ENCODE measurements at places on chromosomes 3 and 15.
A peak's percentile ranks its signal among the peaks of the same experiment; 100 is the strongest.

GRCh38 chr15:36667296-36667695 lies 87.9 kb downstream of the CDIN1 start:
- no peak for DNase-seq

GRCh38 chr15:65192016-65192415 lies 6.9 kb upstream of the CLPX start:
- peak; percentile 19 for DNase-seq

DNA sequence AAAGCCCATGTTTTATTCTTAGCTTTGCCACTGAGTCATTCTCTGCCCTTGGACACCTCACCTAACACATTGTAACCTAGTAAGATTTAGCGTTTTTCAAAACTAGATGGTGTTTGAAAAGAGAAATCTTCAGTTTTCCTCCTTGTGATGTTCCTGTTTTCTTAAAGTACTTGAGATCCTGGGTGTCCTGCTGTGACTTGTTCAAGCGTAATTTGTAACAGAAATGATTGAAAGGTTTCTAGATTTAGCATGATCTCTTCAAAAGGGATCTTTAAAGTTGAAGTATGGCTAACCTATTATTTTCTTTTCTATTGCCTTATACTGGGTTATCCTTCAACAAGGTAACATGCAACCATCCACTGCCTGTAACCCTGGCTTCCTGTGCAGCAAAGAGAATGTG lies 32.6 kb upstream of the SPATA16 start:
- DNase-seq = no peak

GRCh38 chr15:60004846-60005351 lies 788 bp downstream of the FOXB1 start:
- DNase-seq = peak; percentile 24

DNA sequence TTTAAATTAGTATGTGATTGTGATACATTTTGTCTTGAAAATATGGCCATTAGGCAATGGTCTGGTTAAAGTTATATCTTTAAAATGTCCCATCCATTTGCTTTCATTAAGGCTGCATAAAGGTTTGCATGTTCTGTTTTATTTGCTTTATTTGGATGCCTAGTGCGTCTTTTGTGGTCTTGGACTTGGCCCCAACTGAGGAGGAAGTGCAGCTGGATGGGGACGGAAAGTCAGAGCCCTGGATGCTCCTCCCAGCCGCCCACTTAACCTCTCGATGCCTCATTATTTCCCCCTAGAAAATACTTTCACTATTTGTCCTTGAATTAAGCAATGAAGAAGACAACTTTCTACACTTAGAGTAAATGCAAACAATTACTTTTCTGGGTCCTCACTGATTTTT lies 898.2 kb downstream of the MCTP2 start:
- DNase-seq = no peak

DNA sequence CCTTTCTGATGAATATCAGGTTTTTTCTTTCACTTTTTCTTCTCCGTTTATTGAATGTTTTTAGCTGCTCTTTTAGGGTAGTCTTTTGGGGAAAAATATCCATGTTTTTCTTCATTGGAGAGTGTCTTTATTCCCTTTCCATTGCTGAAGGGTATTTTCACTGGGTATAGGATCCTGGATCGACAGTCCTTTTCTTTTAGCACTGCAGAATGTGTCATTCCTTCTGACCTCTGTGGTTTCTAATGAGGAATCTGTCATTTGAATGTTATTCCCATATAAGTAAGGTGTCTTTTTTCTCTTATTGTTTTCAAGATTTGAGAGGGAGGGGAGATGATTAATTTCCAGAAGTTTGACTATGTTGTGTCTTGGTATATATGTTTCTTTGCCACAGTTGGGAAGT lies 96.8 kb downstream of the BBX start:
- no peak for DNase-seq

DNA sequence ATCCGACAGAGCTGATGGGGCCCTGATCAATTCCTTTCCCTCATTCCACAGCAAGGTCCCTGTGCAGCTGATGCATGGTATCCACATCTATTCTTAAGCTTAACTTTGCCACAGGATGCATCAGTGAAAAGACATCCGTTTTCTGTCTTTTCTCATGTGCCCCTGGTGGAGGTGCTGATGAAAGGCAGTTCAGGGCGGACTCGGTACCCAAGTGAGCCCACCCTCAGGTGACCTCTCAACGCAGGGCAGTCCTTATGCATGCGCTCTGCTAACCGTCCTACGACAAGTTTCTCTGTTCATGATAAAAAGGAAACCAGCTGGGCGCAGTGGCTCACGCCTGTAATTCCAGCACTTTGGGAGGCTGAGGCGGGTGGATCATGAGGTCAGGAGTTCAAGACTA lies 251.4 kb downstream of the ADAMTS17 start:
- no peak for DNase-seq

GRCh38 chr15:48577469-48577868 lies 68.0 kb downstream of the FBN1 start:
- no peak for DNase-seq

DNA sequence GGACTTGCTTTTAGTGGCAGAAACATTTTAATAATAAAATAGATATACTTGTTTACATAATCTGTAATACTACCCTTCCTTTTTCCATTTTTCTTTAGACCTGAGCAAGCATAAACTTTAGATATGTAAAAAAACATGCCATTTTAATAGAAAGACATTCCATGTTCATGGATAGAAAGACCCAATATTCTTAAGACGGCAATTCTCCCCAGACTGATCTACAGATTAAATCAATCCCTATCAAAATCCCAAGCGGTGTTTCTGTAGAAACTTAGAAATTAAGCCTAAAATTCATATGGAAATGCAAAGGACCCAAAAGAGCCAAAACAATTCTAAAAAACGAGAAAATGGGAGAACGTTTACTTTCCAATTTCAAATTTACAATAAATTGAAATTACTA lies 11.6 kb downstream of the MRPS25 start:
- no peak for DNase-seq

GRCh38 chr15:44735482-44736180 lies 697 bp upstream of the TRIM69 start:
- DNase-seq = no peak

- DNase-seq = no peak
Measured at GRCh38 chr3:164779816-164780215, 298.5 kb downstream of the SI start.

- peak; percentile 70 for DNase-seq
Measured at GRCh38 chr15:25784876-25785640, 78.1 kb downstream of the ATP10A start.

DNA sequence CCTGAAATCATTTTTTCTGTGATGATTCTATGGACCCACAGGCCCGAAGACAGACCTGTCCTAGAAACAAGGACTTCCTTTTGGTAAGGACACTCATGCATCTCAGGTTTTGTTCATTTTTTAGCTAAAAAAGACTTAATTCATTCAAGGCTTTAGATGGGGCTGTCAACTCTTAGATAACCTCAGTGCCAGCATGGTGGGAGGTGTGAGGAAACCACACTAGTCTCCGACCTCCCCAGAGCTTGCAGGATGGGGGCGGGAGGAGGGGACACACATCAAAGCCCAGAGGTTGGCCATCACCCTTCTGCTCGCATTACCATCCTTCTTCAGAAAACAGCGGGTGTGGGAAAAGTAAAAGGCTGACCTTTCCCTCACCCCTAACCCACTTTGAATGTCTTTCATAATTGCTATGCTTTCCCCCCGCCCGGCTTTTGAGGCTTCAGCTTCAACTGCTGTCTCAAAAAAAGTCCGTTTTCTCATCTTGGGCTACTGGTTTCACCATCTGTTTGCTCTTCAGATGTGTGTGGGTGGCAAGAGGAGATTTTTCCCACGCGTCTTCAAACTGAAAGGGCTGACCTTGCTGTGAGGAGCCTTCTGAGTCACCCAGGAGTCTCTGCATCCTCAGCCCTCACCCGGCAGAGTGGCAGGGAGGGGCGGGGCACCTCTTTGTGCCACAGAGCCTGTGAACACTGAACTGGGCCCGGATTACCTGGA lies 27.6 kb upstream of the CXCR6 start:
- peak; percentile 50 for DNase-seq

DNA sequence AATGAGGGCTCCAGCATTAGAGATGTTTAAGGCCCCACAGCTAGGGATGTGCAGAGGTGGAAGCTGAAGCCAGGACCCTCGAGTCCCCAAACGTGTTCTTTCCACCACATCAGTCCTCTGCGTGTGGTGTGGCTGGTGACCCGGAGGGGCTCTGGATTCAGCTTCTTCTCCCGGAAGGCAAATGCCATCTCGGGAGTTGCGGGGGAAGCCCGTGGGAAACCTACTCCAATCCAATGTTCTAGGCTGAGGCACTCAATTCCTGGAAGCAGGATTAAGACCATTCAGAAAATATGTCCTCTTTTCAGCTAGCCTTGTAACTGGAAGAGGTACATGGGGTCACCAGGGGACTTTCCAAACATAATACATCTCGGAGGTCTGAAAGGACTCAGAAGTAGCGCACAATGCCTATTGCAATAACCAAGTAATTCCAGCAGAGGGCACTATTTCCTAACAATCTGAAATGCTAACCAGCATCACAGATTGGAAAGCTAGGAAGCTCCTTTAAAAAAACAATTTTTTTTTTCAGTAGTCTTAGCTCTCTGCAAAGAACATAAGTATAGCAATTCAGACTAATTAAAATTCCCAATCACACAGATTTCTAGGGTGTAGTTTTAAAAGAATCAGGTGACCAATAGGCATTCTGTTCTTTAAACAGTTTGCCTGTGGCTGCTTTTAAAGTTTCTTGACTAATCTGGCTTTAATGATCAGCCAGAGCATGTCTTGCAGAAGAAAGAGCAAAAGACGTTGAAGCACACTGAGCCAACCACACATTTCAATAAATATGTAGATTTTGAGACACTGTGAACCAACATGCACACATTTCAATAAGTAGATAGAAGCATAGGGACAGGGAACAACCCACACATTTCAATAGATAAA lies 36.1 kb downstream of the BNC1 start:
- DNase-seq = peak; percentile 80

GRCh38 chr15:33730815-33731214 lies 237.5 kb upstream of the CHRM5 start:
- DNase-seq = no peak

DNA sequence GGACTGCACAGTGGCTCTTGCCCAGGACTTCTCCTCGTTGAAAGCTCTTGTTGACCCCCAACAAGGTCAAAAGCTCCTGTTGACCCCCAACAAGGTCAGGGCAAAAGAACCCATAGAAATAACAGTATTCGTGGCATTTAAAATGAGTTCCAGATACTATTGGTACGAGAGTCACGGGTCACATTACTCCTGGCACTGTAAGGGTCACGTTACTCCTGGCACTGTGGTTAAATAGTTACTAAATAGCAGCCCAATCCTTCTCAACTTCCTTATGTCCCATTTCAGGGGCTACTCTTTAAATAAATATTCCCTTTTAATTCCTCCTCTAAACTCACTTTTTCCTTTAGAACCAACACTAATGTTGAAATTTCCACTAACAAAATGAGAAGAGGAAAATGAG lies 18.2 kb upstream of the ADCY5 start:
- no peak for DNase-seq

GRCh38 chr3:6929918-6930317 lies 69.0 kb downstream of the GRM7 start:
- no peak for DNase-seq

- peak; percentile 97 for DNase-seq
Measured at GRCh38 chr3:99108508-99108907, 207.0 kb upstream of the DCBLD2 start.

- DNase-seq = no peak
Measured at GRCh38 chr15:28271697-28272260, 50.2 kb downstream of the HERC2 start.

DNA sequence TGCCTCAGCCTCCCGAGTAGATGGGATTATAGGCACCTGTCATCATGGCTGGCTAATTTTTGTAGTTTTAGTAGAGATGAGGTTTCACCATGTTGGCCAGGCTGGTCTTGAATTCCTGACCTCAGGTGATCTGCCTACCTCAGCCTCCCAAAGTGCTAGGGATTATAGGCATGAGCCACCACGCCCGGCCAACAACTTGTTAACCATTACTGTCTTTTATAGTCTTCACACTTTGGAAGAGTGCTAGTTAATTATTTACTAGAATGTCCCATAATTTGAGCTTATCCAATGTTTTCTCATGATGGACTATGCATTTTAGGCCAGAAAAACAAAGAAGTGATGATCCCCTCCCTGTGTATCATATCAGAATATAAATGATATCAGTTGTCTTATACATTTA lies 288.6 kb upstream of the CBLB start:
- DNase-seq = no peak

GRCh38 chr3:77342688-77343087 lies 302.8 kb downstream of the ROBO2 start:
- DNase-seq = no peak

DNA sequence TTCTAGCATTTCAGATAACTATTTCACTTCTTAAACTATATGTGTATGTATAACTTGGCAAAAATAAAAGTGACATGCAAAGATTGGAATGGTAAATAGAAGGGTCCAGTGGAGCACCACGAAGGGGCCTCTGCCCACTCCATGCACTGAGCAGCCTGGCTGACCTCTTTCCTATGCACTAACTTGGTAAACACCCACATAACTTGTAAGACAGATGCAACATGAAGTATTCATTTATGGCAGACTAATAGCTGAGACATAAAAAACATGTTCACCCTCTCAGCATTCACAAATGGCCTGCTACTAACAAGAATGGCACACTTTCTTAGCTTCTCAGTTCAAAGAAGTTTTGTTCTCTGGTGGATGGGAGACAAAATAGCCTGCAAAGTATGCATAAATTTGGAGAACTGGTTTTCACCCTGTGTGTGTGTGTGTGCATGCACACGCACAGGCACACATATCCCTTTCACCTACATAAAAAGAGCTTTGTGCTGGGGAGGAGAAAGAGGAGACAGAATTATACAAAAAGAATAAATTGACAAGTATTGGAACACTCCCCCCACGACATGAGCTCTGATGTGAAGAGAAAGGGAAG lies 26.5 kb upstream of the RYK start:
- no peak for DNase-seq

DNA sequence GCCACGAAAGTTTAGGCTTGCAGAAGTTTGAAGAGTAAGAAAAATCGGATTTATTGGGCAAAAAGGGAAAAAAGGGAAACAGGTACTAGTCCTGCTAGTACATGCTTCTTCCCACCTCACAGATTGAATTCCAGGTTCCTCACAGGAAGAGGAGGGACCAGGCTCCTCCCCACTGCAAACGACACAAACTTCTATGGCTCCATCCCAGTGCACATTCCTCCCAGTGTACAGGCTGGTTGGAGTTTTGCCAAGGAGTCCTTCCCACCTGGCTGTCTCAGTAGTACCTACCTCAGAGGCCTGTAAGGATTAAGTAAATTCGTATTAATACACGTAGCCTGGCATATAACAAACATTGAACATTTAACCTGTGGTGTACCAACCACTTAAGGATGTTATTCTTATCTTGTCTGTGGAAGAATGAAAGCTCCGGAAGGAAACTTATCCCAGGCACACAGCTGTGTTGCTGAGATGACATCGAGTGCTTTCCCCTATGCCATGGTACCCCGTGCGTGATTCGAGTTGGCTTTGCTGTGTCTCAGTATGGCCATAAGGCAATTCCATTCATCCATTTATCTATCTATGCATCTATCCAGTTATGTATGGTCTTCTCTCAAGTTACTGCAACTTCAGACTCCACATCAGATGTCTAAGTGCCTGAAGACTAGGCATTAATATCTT lies 294.3 kb downstream of the LRTM1 start:
- DNase-seq = no peak
